ENCODE measurements at places on chromosomes 1 and 21.

GRCh38 chr1:221268295-221268694 is 389.1 kb downstream of the HLX start:
- peak; percentile 50 for DNase-seq

- no peak for DNase-seq
These were observed 598.6 kb downstream of the AJAP1 start for GRCh38 chr1:5253036-5253435.

DNA sequence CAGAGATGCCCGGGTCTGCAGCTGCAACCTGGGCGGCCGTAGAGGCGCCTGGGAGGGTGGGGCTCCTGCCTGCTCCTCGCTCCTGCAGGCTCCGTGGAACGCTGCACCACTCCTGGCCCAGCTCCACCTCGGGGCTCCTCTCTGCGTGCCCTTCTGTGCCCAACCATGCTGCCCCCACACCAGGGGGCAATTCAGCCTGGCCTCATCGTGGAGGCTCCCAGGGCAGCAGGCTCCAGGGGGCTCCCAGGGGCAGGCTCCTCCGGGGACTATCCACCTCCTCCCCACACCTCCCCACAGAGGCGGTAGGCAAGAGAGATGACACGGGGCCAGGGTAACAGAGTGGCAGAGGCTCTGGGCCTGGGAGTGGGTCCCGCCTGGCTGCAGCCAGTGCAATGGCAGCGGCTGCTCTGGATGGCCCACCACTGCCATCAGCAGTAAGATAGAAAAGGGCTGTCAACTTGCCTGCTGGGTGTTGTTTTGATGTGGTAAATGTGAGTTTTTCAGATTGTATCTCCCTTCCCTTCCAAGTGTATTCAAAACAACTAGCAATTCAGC is 22.4 kb upstream of the LRRC8C start:
- no peak for DNase-seq

DNA sequence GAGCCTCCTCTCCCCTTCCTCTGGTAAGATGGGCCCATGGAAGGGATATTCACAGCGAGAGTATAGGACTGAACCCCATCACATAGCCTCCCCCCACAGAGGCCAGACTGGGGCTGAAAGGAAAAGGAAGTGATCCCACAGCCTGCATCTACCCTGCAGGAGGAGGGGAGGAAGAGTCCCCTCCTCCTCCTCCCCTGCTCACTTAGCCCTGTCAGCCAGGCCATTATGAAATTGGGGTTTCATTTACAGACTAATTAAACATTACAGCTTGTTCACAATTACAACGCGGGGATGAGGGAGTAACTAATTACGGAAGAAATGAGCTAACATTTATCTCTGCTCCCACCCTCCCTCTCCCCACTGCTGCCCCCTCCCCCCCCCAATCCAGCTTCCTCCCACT is 25.4 kb downstream of the DMAP1 start:
- no peak for DNase-seq

- DNase-seq = no peak
These were observed 138.7 kb upstream of the ZNF648 start for GRCh38 chr1:182200025-182200812.

DNA sequence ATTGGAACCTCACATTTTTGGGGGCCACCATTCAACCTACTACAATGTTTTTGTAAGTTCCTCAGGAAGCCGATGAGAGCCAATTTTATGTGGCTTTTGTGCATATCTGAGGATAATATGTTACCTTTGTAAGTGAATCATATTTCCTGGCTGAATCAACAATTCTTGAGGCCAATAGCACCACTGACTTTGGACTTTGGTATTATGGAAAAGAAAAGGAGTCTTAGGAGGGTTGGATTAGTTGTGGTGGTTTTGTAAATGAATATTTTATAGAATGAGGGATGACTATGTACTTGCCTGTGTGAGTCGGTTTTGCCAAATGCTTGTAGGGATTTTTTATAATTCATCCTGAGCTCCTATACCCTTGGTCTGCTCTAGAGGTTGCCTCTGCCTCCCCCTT is 181.5 kb upstream of the HMGB4 start:
- DNase-seq = no peak

DNA sequence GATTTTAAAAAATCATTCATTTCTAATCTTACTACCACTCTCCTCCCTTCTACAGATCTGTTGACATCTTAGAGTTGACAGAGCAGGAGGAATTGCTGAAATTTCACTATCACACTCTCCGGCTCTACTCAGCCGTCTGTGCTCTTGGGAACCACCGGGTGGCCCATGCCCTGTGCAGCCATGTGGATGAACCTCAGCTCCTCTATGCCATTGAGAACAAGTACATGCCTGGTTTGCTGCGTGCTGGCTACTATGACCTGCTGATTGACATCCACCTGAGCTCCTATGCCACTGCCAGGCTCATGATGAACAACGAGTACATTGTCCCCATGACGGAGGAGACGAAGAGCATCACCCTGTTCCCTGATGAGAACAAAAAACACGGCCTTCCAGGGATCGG is 276.7 kb downstream of the ZP4 start:
- DNase-seq = no peak

DNA sequence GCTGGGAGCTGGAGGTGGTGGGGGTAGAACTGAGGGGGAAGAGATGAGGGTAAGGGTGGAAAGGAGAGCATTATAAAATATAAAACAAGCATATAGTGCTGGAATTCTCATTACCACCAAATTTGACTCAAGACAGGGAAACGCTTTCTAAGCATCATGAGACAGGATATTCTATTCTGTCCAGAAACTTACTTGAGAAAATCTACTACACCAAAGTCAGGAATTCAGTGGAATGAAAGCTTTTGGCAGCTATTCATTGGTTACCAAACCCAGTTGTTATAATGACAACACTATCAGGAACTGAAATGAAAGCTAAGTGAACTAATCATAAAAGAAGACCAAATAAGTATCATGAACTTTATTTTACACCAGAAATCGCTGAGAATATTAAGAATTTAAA is 14.5 kb downstream of the AIDA start:
- DNase-seq = no peak

- DNase-seq = no peak
These were observed 10.0 kb downstream of the MYBPHL start for GRCh38 chr1:109296782-109297181.

- DNase-seq = no peak
These were observed 56.0 kb downstream of the ITSN1 start for GRCh38 chr21:33698087-33698860.

DNA sequence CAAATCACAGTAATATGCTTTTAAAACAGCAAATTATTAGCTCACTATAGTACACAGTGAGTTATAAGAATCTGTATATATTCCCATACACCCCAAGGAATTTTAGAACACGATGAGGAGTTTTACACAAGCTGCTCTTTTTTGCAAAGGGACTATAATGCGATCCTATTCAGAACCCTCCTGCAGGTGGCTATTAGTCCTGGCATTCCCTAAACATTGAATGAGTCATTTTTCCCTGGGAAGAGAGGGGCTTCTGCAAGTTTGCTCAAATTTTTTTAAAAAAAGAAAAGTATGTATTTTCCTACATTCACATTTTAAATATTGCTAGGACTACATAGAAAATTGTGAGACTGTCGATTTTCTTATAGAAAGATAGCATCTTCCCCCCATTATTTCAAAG is 106.3 kb downstream of the COL11A1 start:
- no peak for DNase-seq

GRCh38 chr1:61234587-61234919 is 152.2 kb downstream of the NFIA start:
- DNase-seq = no peak

DNA sequence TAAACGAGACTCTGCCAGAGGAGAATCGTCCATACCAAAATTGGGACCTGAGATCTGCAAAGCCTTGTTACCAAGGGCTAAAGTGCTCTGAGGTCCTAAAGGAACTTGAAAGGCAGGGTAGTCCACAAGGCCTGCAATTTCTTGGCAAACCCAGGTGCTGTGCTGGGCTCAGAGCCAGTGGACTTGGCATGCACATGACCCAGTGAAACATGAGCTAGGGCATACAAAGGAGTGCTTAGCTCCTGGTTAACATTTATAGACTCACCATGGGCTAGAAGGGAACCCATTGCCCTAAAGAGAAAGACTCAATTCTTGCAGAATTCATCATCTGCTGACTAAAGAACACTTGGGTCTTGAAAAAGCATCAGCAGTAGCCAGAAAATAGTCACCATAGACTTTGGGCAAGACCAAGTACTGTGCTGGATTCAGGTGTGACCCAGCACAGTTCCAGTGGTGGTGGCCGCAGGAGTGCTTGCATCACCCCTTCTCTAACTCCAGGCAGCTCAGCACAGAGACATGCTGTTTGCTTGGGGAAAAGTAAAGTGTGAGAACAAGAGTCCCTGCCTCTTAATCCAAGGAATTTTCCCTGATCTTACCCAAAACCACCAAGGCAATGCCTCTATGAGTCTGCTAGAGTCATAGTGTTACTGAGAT is 1069.4 kb upstream of the ADGRL2 start:
- DNase-seq = no peak

DNA sequence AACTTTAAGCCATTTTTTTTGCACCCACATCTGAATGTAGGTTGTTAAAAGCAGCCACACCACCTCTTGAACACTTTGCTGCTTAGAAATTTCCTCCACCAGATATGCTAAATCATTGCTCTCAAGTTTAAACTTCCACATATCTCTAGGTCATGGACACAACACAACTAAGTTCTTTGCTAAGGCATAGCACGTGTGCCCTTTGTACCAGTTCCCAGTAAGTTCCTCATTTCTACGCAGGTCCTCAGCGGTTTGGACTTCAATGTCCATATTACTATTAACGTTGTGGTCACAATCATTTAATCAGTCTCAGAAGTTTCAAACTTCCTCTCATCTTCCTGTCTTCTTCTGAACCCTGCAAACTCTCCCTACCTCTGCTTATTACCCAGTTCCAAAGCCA is 661.6 kb upstream of the PKN2 start:
- DNase-seq = no peak

- no peak for DNase-seq
These were observed 67.9 kb downstream of the ATP5PO start for GRCh38 chr21:33847588-33848248.

DNA sequence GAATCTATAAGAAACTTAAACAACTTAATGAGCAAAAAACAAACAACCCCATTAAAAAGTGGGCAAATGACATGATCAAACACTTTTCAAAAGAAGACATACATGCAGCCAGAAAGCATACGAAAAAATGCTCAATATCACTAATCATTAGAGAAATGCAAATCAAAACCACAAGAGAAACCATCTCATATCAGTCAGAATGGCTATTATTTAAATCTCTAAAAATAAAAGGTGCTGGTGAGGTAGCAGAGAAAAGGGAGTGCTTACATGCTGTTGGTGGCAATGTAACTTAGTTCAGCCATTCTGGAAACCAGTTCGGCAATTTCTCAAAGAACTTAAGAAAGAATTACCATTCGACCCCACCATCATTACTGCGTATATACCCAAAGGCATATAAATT is 147.7 kb downstream of the FAF1 start:
- DNase-seq = no peak

DNA sequence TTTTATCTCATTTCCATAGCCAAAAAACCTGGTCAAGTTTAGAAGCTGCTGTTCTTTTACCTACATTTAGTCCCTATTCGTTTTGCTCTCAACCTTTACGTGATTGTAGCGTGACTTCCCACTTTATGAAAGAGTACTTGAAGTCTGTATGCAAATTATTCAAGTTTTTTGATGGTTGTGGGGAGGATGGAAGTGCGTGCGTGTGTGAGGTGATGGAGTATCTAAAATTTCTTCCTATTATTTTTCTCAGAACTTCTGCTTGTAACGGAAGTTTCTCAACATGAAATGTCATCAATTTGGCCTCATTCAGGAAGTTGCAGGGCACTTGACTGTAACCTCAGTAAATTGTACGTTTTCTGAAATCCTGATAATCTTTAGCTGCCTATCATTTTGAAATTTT is 64.0 kb downstream of the SAMSN1 start:
- no peak for DNase-seq

DNA sequence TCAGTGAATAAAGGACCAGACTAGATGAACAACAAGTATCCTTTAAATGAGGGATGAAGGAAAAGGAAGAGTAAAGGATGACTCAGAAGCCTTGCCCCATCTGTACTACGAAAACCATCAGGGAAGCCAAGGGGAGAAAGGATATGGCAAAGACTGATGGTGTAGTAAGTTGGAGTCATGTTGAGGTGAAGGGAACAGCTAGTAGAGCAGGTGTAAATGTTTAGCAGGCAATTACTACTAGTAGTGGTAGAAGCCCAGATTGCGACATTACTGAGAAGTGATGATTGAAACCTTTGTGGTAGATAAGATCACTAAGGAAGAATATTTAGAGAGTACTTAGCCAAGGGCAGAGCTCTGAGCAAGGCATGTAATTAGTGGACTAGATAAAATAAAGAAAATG is 84.0 kb downstream of the PHTF1 start:
- DNase-seq = no peak

DNA sequence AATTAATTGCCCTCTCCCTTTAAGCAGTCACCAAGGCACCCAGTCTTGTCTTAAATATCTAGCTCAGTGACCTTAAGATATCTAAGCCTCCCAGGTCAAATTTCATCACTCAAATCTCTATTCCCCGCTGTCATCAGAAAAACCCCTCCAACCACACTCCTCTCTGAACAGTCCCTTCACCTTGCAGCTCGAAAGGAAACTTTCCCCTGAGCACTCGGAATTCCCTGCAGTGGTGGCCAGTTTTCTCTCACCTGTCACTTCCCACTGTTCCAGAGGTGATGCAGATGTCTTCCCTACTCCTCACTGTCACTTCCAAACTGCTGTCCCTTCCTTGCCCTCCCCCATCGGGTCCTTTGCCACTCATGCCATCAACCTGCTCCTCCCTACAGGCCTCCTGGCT is 15.3 kb upstream of the SSX2IP start:
- no peak for DNase-seq

DNA sequence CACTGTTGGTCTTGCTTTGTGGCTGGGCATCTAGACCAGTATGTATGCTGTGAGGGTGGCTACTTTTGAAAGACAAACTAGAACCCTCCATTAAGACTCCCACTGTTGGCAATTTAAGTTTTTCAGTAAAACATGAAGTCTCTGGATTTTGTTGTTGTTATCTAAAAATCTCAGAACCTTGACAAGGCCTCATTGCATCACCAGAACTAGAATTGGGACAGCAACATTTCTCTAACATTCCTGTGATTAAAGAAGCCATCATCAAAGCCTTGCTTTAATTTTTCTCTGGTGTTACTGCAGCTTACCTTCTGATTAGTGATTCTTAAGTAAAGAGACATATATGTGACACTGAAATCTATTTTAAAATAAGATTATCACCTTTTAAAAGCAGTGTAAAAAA is 4.5 kb downstream of the TRIM67 start:
- DNase-seq = no peak

All from HFF-Myc (cell line).